ENCODE measurements at places on chromosomes 7 and 10.

- no peak for DNase-seq
These were observed 15.3 kb upstream of the MAPK8 start for GRCh38 chr10:48291190-48291589.

GRCh38 chr10:119724593-119725516 lies 995 bp upstream of the INPP5F start:
- DNase-seq: no peak

DNA sequence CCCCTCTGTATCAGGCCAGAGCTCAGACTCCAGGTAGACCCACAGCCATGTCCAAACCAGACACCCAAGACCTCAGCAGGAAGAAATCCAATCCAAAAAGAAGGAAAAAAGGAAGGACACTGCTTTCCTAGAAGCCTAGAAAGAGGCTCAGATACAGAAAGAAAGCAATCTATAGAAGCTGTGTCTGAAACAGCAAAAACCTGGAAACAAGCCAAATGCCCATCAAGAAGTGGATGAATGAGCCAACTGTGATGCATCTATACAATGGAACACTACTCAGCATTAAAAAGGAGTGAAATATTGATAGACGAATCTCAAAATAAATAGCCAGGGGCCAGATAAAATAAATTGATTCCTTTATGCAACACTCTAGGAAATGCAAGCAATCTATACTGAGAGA lies 31.6 kb downstream of the GRB10 start:
- DNase-seq: no peak

- DNase-seq: no peak
These were observed 275.3 kb downstream of the NRG3 start for GRCh38 chr10:82150123-82150900.

DNA sequence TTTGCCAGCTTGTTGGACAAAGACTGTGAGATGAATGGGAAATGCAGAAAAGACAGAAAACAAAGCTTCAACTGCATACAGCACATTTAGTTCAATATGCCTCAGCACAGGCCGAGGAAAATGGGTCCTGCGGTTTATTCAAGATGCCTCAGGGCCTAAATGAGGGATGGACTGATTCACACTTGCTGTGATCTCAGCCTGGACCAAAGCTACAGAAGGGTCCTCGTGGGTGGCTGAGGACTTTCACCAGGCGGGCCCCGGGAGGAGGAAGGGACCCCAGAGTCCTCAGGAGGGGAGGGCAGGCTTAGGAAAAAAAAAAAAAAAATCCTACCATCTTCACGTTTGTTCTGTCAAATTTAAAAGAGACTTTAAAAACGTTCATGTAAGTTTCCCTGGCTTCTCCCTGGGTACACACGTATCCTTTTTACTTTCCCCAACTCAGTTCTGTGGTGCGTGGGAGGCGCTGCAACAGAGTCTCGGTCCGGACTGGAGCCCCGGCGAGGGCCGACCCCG lies 624 bp upstream of the ZNF783 start:
- DNase-seq: no peak

GRCh38 chr10:64159910-64160872 lies 639.0 kb downstream of the REEP3 start:
- no peak for DNase-seq

GRCh38 chr10:12801214-12802087 lies 200.1 kb downstream of the CCDC3 start:
- no peak for DNase-seq

GRCh38 chr10:88386821-88387773 lies 196.0 kb downstream of the RNLS start:
- no peak for DNase-seq

GRCh38 chr7:5532536-5533335 lies 109.1 kb upstream of the TNRC18 start:
- peak; percentile 72 for DNase-seq

DNA sequence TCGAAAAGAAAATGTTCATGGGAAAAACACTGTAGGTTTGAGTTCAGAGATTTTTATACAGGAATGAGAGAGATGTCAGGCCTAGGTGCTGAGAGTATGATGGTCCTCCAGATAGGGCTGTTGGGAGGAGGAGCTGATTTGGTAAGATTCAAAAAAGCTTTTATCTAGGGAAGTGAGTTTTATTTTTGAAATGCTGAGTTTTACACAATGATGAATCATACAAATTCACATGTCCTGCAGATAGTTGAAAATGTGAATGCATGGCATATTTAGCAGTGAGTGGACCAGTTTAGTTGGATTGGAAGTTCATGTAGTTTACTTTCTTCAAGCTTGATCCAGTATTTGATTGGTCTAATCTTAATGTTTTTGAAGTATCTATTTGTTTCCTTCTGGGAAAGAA lies 154.8 kb downstream of the LRRC4 start:
- no peak for DNase-seq

DNA sequence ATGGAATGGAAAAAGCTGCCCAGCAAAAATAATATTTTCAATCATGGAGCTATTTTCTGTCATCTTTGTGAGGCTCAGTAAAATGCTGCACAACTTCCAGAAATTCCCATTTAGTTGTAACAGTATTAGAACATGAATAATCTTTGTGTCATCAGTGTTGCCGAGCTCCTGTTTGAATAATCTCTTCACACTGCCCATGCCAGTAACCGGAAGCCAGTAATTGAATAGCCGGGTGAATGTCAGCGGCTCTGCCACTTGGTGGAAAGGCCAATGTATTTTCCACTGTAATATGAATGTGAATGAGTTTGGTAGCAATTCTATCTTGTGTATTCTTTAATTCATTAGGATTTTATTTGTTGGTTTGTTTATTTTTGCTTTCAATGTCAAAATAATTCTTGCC lies 172.5 kb upstream of the INSYN2A start:
- DNase-seq: no peak

GRCh38 chr7:107505997-107506673 lies 36.3 kb downstream of the GPR22 start:
- DNase-seq: no peak

- DNase-seq: no peak
These were observed 1.0 kb downstream of the TWIST1 start for GRCh38 chr7:19116121-19117090.

- DNase-seq: peak; percentile 38
These were observed 1.3 kb downstream of the MBLAC1 start for GRCh38 chr7:100127866-100128636.

GRCh38 chr7:44971188-44971901 lies 7.5 kb downstream of the MYO1G start:
- no peak for DNase-seq

DNA sequence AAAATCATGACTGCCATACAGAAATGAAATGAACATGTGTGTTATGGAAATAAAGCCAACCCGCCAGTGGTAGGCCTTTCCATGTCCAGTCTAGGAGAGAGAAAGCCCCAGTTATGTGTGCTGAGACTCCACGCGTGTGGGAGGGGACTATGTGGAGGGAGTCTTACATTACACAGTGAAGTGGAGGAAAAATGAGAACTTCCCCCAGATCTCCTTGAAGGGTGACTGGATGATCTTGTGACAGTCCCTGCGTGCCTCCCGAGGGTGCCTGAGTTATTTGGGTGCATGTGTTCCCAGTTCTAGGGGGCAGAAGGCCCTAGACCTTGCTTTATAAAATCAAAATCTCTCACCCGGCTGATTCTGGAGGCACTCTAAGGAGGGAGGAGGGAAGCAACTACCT lies 24.2 kb downstream of the UPP1 start:
- no peak for DNase-seq

- DNase-seq: no peak
These were observed 127.8 kb downstream of the HDAC9 start for GRCh38 chr7:18623389-18623788.

- no peak for DNase-seq
These were observed 205.0 kb downstream of the ABCA13 start for GRCh38 chr7:48376263-48376662.

DNA sequence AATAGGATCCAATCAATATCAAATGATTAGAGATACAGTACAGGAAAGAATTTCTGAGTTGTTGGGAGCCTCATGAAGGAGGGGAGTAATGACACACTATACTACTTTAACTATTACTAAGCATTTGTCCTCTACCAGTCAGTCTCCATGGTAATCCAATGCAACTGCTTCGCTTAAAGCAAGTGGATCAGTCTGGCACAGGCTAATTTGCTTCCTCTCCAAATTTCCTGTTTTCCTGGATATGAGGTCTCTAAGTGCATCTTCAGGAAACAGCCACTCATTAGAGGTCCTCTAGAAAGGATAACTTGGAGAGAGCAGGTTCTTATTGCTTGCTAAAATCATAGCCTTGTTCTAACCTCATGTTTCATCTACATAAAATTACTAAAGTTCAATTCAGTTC lies 8.4 kb upstream of the SEPTIN7 start:
- no peak for DNase-seq

DNA sequence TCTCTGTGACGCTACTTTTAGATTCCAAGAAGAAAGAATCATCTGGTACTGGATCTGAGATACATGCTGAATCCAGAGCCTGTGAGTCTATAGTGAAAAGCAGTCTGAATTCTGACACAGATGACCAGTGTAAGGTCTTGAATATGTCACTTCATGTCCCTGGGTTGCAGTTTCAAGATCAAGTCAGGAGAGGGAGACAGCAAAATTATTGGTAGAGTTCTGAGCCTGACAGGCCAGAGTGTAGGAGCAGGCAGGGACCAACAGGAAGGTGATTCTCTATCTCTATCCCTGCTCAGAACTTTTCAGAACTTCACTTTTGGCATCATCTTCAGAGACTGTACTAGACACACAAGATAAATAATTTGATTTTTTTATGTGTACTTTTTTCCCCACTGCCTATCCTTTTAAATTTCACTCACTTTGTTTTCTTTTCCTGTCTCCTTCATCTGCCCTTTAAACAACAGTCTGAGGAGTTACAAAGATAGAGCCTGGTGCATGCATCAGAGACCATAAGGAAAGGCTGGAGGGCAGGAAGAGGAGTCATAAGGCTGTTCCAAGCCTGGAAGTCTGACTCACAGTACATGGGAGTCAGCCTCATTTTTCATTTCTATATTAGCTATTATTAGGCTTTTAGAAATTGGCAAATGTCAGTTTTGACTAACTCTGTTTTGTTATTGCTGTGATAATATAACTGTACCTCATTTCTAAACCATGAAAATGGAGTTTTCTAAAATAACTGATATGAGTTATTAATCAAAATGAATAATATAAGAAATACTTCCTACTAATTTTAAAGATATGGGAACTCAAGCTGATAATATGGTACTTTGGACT lies 120.2 kb upstream of the TMEM229A start:
- no peak for DNase-seq

DNA sequence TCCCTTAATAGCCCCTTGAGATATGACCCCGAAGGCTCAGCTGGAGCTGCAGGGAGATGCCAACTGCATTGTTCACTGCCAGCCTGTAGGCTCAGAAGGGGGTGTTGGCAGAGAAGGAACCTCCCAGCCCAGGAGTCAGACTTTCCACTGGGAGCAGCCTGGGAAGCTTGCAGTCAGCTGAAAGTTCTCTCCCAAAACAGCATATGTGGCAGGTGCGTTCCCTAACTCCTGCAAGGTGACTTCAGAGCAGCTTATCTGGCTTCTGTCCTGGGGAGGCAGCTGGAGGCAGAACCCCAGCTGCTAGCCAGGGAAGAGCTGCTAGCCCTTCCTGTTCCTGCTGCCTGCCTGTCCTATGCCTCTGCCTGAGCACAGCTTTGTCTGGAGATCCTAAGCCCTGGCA lies 8.1 kb downstream of the SFTPA2 start:
- DNase-seq: no peak

GRCh38 chr10:31920538-31920937 lies 8.1 kb downstream of the ARHGAP12 start:
- no peak for DNase-seq

DNA sequence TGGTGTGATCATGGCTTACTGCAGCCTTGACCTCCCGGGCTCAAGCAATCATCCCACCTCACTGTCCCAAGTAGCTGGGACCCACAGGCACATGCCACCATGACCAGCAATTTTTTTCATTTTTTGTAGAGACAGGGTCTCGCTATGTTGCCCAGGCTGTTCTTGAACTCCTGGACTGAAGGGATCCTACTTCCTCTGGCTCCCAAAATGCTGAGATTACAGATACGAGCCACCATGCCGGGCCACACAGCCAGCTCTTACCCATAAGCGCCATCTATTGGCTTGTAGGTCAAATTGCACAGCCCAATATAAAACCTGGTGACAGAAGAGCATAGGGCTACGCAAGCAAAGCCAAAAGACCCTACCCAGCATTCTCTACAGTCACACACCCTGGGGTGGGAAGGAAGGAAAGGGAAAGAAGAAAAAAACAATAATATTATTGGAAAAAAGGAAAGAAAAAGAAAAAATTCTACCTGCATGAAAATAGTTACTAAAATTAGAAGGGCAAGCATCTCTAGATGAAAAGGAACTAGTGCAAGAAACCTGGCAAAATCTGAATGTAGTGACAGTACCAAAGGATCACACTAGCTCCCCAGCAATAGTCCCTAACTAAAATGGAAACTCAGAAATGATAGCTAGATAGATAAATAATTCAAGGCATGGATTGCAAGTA lies 29.4 kb upstream of the AMPH start:
- DNase-seq: peak; percentile 20

GRCh38 chr7:132869166-132869861 lies 212.6 kb downstream of the CHCHD3 start:
- DNase-seq: no peak

Measured in stimulated activated CD4-positive, alpha-beta T cell treated with anti-CD3 and anti-CD28 coated beads, Interleukin-2, amount 100 ng/mL, for 24 hours (primary cell).